ENCODE measurements at places on chromosomes 2 and 18. TPM values are rescaled to one million over a fixed set of nuclear protein-coding genes. Genes with fewer than 3 reads are reported as not detected.

ALPP gene
- not detected for total RNA-seq

- H3K36me3 ChIP-seq = no peaks in the 10 kb centered on the region
- no peaks in the 10 kb centered on the region for H3K27me3 ChIP-seq
- DNase-seq = no peak
- no peak overlapping the region for H3K27ac ChIP-seq
- H3K4me3 ChIP-seq = no peak overlapping the region
Observed at GRCh38 chr2:60479226-60480088, 74.0 kb downstream of the BCL11A start.

GRCh38 chr2:119227346-119227745, 3.7 kb downstream of the STEAP3 start:
- no peaks in the 10 kb centered on the region for H3K36me3 ChIP-seq
- no peak overlapping the region for H3K4me3 ChIP-seq
- H3K27ac ChIP-seq = no peak overlapping the region
- peaks cover 42% of the 10 kb centered on the region for H3K4me1 ChIP-seq

DNA sequence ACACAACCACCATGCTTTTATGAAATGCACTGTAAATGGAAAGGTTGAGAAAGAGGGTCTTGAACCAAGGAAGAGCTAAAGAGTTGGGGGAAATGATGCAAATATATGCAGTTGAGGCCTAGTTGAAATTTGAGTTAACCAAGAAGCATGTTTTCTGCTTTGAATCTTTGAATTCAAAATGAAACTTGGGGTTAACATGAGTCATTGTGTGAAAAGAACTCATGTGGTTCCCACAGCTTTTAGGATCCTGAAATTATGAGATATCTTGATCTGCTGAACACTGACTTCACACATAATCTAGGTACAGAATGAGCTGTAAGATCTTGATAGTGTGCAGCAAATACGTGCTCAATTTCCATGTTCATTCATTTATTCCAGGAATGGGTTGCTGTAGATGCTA, 422.9 kb upstream of the TRIB2 start:
- no peak overlapping the region for H3K4me3 ChIP-seq
- H3K27ac ChIP-seq = no peak overlapping the region
- no peaks in the 10 kb centered on the region for H3K36me3 ChIP-seq
- H3K4me1 ChIP-seq = no peaks in the 10 kb centered on the region

GRCh38 chr2:1049691-1050090, 99.0 kb downstream of the SNTG2 start:
- peak; percentile 72 for DNase-seq
- H3K4me1 ChIP-seq = peaks cover 69% of the 10 kb centered on the region
- peaks cover 7% of the 10 kb centered on the region for H3K36me3 ChIP-seq
- H3K4me3 ChIP-seq = no peak overlapping the region
- H3K27me3 ChIP-seq = no peaks in the 10 kb centered on the region
- H3K27ac ChIP-seq = no peak overlapping the region
